NCI-H1092 treated with DMSO at 0.1 percent for 48 hours (cell line): ENCODE measurements at places on chromosomes 16 and 17.

GRCh38 chr16:56303880-56304279 is 112.6 kb downstream of the GNAO1 start:
- no peak for DNase-seq

GRCh38 chr17:41528959-41529353 is 848 bp upstream of the KRT19 start:
- DNase-seq: no peak

- no peak for DNase-seq
Measured at GRCh38 chr16:546909-547770, 13.1 kb upstream of the PRR35 start.

DNA sequence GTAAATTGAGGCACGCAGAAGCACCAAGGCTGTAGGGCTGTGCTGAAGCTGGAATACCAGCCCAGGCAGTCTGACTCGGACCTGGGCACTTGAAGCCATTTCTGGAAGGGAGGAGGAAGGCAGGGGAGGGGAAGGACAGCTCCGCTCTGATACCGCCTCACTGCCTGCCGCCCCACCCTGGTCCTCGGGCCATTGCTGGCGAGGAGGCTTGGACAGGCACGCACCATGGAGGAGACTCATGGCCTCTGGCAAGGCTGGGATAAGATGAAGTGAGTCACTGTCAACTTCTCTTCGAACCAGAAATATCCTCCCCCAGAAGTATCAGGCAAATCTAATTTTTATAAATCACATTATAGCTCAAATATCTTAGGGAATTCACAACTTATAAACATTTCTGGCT is 81.3 kb downstream of the SDK2 start:
- DNase-seq: no peak

DNA sequence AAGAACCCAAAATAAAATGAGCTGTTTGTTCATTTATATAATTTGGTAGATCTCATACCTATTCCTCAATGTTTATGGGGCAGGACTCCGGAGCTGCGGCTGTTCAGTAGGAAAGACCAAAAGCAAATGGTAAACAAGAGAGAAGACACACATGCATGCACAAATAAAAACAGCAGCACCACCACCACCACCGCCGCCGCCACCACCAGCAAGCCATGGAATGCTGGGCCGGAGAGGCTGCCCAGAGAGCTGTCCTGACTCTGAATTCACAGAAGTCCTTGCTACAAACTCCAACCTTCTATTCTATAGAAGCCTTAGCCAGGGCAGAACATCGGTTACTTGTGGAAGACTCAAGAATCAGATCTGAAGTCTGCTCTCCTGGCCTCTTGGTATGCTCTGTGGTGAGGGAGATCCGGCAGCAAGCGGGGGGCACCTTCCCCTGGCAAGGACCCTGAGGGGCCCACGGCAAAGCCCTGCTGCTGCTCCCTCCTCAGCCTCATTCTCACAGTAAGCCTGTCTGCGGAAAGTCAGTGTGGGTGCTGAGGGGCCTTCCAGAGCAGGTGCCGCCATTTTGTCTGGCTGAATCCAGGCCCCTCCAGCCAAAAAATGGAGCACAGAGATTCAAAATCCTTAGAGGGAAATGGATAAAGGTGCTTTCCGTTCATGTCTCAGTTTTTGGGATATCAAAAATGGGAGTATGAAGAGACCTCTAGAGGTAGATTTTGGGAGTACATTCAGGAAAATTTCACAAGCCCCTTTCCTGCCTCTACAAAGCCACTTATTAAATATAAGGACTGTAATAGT is 6.4 kb upstream of the FOXJ1 start:
- peak; percentile 16 for DNase-seq

GRCh38 chr17:66952681-66953629 is 11.6 kb upstream of the CACNG4 start:
- no peak for DNase-seq

- peak; percentile 75 for DNase-seq
Measured at GRCh38 chr17:72539981-72540897, 419.4 kb downstream of the SOX9 start.

- DNase-seq: no peak
Measured at GRCh38 chr16:16073891-16074881, 124.8 kb downstream of the ABCC1 start.

DNA sequence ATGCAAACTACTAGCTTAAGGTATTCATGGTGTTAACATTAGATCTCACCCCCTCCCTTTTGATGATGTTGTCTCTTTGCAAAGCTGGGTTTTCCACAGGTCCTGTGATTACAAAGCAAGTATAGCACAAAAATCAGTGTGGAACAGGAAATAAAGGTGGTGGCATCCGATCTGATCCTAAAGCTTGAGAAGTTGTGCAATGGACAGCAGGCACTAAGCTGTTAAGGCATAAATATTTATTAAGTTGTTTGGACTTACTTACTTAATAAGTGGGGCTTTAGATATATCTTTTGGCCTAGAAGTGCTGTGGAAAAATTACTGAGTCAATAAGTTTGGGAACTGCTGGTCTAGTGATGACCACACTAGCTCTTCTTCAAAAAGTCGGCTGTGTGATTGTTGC is 5.0 kb downstream of the GLP2R start:
- DNase-seq: no peak

GRCh38 chr17:49519781-49520180 is 24.7 kb downstream of the NGFR start:
- DNase-seq: no peak

GRCh38 chr17:27531469-27531961 is 75.3 kb downstream of the KSR1 start:
- DNase-seq: no peak

GRCh38 chr17:77025781-77026180 is 115.0 kb upstream of the SEC14L1 start:
- DNase-seq: no peak

GRCh38 chr17:82193520-82194220 is 19.0 kb downstream of the CCDC57 start:
- no peak for DNase-seq
